T-cell (primary cell): ENCODE measurements at places on chromosomes 16 and 17.

GRCh38 chr16:31377210-31377903 lies 15.8 kb upstream of the ITGAD start:
- no peak for DNase-seq

DNA sequence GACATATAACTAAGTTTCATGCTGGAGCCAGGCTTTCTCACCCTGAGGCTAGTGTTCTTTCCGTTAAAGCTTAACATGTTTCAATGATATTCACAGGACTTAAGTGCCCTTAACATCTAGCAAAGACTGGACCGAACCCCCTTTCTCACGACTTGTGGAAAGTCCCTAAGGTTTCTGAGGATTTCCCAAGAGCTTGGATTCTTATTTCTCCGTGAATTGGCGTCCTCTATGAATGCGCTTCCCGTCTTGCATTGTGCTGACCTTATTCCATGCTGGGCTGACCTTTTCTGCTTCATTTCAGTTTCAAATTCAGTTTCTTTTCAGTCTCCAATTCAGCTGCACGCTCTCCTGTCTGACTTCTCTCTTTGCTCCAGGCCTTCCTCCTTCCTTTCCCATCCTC lies 206.4 kb downstream of the HS3ST3A1 start:
- no peak for DNase-seq

DNA sequence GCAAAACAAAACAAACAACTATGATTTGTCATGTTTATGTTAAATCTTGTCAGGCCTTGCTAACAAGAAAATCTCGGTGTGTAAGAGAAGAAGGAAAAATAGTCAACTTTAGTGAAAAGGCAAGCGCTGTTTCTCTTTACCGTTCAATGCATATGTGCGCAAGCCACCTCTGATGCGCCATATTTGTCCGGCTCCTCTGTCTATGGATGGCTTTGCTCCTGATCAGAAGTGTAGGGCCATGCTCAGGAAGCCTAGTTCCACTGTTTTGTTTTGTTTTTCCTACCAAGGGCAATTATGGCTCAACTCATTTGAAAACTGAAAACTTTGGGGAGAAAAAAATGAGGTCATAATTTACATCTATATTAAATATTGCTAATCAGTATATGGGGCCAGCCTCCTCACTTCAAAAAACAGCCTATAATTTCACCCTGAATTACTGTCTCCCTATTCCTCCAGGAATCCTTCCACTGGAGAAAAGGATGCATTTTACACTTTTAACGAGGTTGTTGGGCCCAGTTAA lies 4.5 kb downstream of the MAF start:
- DNase-seq = no peak

DNA sequence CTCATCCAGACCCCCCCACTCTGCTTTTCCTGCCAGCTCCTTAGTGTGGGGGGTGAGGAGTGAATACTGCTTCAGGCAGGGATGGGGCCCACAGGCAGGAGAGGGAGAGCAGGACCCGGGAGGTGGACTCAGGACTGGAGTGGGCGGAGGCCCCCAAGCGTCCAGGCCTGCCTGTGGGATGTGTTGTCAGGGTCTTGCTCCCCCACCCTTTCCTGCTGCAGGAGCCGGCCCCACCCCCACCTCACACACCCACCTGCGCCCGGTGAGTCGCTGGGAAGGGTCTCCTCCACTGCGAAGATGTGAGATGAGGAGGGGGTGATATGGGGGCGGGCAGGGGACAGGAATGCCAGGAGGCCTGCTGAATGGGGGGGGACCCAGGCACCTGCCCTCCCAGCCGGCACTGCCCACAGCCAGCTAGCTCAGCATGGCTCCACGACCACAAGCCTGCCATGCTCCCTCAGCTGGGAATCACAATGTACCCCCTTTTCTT lies 1.1 kb downstream of the FAM171A2 start:
- no peak for DNase-seq

GRCh38 chr16:81483064-81483969 lies 38.7 kb downstream of the CMIP start:
- no peak for DNase-seq

DNA sequence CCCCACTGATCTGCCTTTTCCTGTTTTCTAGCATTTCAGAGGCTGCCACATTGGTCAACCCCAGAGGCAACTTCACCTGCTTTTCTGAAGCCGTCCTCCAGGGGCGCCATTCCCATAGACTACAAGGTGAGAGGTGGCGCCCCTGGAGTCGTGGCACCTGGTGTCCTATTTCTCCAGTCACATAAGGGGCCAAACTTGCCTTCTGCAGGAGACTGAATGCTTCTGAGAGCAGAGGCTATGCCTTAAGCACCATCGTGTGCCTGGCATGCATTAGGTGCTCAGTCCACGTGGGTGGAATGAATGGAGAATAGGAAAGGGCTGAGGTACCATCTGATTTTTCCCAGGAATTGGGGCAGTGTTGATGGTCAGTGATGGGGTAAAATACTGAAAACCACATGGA lies 164.8 kb downstream of the HAPSTR1 start:
- DNase-seq = no peak

DNA sequence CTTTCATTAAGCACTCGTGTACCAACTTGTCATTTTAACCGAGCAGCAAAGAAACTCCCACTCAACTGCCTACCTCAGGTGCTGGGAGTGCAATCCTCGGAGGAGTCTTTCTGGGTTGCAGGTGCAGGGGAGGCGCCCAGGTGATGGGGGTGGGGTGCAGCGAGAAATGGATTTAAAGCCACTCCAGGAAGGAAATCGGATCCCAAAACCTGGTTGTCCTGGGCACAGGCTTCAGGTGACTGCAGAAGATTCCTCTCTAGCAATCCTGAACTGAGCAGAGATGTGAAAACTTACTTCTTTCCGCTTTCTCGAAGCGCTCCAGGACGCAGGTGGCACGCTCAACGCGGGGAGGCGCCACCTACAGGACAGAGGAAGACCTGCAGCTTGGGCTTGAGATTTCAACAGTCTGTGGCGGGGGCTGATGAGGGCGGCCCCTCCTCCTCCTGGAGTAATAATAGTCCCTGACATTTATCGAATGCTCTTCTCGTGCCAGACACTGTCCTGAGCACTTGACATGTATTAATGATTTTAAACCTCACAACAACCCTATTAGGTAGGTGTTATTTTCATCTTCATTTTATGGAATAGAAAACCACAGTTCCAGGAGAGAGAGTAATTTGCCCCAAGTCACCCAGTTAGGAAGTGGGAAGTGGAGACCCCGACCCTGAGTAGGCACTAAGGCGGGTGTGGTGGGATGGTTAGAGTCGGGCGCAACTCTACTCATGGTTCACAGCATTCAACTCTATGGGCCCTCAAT lies 27.2 kb upstream of the SKAP1 start:
- DNase-seq = peak; percentile 57
